ENCODE measurements at places on chromosomes 7 and 10.

GRCh38 chr10:4022473-4022872 lies 237.5 kb upstream of the KLF6 start:
- no peak for DNase-seq

- DNase-seq = no peak
Measured at GRCh38 chr7:40403703-40404476, 269.1 kb downstream of the SUGCT start.

GRCh38 chr7:1529383-1530116 lies 952 bp upstream of the MAFK start:
- no peak for DNase-seq

GRCh38 chr10:17427666-17428350 lies 26.6 kb downstream of the ST8SIA6 start:
- no peak for DNase-seq

- no peak for DNase-seq
Measured at GRCh38 chr10:121708728-121709674, 110.8 kb upstream of the FGFR2 start.

GRCh38 chr7:151664268-151664667 lies 144.6 kb upstream of the RHEB start:
- no peak for DNase-seq

DNA sequence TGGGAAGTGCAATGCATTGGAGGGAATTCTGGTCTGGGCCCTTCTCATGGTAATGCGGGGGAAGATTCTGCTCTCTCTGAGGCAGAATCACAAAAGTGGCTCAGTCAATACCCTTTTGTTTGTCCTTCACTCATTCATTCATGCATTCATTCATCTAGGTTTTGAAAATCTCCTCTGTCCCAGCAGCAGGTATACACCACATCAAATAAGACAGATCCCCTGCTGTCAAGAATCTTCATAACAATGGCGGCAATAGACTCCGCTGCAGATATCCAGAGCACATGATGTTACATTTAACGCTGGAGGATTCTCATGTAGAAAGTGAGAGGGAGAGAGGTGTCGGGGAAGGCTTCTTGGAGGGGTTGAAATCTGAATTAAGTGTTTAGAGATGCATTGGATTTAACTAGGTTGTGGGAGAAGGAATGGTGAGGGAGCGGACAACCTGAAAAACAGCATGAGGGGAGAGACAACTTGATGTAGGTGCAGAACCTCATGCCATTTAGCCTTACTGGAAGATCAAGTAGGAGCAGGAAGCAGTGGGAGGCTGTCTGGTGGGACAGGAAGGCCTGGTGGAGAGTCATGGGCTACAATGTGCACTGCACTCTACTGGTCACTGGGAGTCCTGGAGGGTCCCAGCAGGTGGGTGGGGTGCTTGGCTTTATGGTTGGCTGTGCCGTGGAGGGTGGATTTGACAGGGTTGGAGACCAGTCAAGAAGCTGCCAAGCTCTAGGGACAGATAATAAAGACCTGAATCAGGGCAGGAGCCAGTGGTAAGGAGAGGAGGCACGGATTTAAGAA lies 5.2 kb upstream of the FAM180A start:
- DNase-seq = no peak

GRCh38 chr7:934469-935163 lies 19.9 kb downstream of the ADAP1 start:
- DNase-seq = no peak

- DNase-seq = no peak
Measured at GRCh38 chr7:44466300-44467216, 23.9 kb downstream of the NUDCD3 start.

DNA sequence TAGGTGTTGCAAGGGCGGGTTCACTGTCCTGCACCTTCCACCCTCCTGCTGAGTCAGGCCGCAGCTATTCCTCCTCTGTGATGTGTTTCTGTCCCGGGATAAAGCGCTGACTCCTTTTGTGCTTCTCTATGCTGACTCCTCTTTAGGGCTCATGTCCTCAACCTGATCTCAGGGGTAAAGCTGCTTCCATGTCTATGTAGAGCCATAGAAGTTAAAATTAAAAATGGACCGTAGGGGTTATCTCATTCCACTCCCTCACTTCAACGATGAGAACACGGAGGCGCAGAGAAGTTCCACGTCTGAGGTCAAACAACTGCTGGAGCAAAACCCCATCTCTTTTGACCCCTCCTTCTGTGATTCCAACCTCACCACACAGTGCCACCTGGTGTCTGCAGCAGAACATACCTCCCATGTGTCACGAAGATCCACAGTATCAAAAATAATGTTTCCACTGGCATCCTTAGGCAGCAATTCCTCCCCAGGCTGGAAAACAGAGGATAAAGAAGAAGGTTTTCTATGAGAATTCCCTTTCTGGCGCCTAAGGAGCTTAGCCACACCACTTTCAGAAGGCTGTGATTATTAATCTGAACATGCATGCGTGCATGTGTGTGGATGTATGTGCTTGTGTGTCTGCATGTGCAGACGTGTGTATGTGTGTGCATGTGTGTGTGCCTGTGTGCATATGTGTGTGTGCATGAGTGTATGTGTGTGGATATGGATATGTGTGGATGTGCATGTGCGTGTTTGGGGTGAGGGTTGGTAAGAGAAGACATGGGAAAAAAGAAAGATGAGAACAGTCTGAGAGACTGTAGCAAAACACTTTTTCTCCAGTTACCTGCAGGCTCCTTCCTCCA lies 81.2 kb upstream of the UCN3 start:
- DNase-seq = peak; percentile 80

GRCh38 chr7:116782177-116782711 lies 80.1 kb upstream of the CAPZA2 start:
- DNase-seq = no peak

DNA sequence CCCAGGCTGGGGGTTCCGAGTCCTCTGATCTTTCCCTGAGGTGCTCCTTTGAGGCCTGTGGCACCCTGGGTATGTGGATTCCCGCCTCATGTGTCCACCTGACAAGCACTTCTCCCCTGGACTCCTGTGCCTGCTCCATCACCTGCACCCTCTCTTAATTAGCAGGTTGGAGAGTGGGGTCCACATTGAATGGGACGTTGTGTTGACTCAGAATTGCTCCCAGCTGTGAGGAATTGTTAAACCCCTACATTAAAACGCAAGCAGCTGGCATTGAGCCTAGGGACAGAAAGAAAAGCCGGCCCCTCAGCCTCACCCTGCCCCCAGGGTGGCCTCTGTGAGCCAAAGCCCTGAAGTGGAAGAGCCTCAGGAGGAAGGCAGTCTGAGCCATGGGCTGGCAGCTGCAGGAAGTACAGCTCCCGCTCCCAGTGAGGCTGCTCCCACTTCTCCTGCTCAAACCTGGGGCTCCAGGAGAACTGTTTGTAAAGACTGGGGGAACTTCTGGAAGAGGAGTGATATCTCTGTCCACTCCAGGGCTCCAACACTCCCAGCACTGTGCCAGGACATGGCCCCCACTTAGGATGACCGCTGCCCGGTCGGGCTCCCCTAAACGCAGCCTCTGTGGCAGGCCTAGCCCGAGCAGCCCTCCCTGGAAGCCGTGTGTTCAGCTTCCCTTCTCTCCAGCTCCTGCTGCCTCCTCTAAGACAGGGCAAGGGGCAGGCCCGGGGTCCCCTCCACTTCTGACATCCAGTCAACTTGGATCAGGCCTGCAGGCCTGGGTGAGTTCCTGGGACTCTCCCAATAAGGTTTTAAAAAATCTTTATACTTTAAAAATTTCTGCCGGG lies 1.8 kb upstream of the OPN4 start:
- DNase-seq = no peak

- DNase-seq = no peak
Measured at GRCh38 chr7:85004402-85004801, 182.5 kb downstream of the SEMA3D start.

DNA sequence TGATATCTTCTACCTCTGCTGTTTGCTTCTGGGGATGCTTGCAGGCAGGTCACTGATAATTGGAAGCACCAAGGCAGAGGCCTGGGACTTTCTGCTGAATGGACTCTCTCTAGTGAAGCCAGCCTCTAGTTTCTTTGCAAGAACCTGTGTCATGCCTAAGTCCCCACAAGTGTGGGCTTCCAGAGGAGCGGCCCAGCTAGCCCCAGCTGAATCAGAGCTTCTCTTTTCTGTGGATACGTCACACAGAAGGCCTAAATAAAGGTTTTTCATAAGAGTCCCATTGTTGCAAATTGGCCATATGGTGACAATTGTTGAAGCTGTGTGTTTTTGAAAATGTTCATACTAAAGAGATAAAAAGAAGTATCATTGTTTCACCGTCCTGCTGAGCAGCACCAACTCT lies 6.8 kb upstream of the OPALIN start:
- no peak for DNase-seq

DNA sequence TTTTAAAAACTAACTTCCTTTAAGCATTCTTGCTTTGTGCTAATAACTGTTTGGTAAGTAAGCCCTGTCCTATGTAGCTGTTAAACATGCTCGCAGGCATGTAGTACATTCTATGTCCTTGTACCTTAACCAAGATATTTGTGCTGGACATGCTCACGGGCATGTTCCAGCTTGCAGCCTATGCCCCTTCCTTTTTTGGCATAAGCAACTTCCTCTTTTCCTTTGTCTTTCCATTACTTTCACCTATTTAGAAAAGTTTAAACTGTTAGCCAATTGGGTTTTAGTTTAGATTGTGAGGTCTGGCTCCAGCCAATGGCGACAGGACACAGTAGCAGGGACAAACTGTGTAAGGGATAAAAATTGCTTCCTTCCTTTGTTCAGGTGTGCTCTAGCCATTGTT lies 14.4 kb upstream of the APBB1IP start:
- peak; percentile 15 for DNase-seq

GRCh38 chr10:116408719-116409118 lies 18.9 kb upstream of the PNLIPRP3 start:
- DNase-seq = peak; percentile 49

DNA sequence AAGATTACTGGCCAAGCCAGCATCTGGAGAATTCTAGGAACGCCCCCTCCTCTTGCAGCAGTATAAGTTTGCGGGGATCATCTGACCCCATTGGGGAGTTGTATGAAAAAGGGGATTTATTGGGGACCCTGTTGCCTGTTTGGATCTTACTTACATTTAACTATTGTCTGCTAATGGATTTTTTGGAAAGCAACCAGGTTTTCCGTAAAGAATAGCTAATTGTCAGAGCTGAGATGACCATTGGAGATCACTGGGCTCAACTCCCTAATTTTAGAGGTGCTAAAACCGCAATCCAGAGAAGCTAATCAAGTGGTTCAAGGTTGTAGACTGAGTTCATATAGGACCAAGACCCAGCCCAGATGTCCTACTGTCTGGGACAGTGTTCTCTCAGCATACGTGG lies 38.8 kb downstream of the HTRA1 start:
- DNase-seq = no peak

DNA sequence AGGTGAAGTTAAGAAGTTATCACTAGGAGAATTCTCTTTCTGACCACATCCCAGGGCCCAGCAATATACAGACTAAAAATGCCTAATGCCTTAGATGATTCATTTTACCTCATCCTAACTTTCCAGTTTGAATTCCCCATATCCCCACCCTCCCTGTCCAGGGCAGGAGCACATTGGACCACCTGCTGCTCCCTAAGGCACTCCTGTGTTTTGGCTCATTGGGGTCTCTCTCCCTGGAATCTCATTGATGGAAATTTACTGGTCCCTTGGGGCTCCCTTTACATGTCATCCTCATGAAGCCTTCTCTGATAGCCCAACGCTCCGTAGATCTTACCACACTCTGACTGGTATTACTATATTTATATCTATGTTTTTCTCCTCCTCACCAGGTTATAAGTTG lies 2.7 kb downstream of the IL2RA start:
- DNase-seq = no peak

- no peak for DNase-seq
Measured at GRCh38 chr7:7418997-7419396, 116.7 kb downstream of the COL28A1 start.

DNA sequence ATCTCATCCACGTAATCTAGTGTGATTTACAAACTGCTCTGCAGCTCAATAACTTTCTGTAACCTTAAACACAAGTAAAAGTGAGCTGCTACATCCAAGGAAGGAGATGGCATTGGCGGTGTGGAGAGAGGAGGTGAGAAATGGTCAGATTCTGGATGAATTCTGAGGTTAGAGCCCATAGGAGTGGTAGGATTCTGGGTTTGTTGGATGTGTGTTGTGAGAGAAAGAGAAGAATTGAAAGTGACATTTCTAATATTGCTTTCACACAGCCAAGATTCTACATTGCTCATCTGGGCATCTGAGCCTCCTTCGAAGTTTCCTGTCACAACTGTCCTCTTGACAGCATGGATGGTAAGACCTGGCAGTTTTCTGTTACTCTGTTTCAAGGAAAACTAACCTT lies 2.5 kb downstream of the MCM10 start:
- DNase-seq = no peak

DNA sequence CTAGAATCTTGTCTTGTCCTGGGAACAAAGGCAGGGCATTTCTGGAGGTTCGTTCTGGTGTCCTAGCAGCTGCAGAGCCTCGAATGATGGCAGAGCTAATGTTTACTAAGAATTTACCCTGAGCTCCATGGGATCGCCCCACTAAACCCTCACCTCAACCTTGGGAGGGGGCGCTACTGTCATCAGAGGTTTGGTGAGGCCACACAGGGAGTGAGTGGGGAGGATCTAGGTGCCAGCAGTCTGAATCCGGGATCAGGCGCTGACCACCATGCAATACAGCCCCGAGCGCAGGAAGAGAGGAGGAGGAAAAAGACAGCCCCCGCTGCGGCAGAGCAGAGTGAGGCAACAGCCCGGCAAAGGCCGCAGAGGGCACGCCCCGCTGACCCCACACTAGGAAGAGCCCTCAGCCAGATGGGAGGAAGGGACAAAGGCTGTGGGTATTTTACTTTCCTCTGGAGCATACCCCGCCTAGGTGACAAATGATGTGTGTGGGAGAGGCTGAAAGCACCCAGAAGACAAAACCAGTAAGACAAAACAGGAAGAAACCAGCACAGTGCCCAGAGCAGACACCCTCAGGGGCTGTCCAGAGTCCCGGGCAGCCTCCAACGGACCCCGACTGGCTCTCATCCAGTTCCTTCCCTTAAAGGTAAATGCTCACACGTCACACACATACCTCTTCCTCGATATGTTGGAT lies 103.5 kb downstream of the FAM53B start:
- peak; percentile 87 for DNase-seq

GRCh38 chr10:82492647-82493046 lies 617.7 kb downstream of the NRG3 start:
- DNase-seq = no peak

DNA sequence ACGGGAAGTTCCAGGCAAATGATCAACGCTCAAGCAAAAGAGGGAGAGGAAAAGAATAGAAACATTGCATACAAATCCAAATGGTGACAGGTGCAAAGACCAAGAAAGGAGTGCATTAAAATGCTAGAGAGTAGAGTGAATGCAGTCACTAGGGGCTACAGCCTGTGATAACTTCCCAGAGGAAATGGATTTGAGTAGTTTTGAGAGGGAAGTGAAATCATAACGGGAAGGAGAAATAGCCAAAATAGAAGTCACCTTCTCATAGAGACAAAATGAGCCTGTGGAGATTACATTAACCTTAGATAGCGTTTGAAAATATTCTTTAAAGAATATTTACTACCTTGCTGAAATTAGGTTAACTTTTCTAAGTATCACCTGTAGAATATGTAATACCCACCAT lies 26.5 kb downstream of the NUP42 start:
- DNase-seq = peak; percentile 60

- DNase-seq = no peak
Measured at GRCh38 chr10:45375716-45376231, 1.8 kb downstream of the ALOX5 start.

GRCh38 chr10:1954300-1954699 lies 217.0 kb upstream of the ADARB2 start:
- no peak for DNase-seq

GRCh38 chr10:113604572-113604971 lies 51.7 kb downstream of the HABP2 start:
- DNase-seq = no peak

GRCh38 chr7:8823486-8823885 lies 390.1 kb downstream of the NXPH1 start:
- DNase-seq = no peak

GRCh38 chr7:135414850-135415439 lies 95.0 kb downstream of the CNOT4 start:
- DNase-seq = peak; percentile 74

Data from suppressor macrophage treated with lipopolysaccharide for 1 hour (primary cell).